ENCODE measurements at places on chromosomes 7 and 10. TPM values are rescaled to one million over a fixed set of nuclear protein-coding genes. Genes with fewer than 3 reads are reported as not detected.

WEE2 gene
- not detected for total RNA-seq

AKR1B15 gene
- total RNA-seq, result 43.2 TPM

HMX3 gene
- total RNA-seq, result 1.6 TPM

DNA sequence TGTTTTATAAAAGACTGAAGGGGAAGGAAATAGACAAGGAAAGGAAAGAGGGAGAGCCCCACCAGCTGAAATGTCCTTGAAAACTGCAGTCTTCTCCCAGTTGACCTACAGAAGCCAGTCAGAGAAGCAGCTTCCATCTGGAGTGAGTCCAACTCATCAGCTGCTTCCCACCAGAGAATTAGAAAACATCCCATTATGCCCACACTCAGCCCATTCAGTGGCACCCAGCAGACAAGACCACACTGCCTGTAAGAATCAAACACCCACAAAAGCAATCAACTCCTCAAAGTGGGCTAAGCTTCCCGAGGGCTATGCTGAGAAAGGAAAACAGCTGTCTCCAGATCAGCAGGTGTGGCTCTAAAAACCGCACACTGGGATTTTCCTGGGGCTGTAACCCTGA lies 29.6 kb upstream of the TMEM213 start:
- DNase-seq, result no peak

DNA sequence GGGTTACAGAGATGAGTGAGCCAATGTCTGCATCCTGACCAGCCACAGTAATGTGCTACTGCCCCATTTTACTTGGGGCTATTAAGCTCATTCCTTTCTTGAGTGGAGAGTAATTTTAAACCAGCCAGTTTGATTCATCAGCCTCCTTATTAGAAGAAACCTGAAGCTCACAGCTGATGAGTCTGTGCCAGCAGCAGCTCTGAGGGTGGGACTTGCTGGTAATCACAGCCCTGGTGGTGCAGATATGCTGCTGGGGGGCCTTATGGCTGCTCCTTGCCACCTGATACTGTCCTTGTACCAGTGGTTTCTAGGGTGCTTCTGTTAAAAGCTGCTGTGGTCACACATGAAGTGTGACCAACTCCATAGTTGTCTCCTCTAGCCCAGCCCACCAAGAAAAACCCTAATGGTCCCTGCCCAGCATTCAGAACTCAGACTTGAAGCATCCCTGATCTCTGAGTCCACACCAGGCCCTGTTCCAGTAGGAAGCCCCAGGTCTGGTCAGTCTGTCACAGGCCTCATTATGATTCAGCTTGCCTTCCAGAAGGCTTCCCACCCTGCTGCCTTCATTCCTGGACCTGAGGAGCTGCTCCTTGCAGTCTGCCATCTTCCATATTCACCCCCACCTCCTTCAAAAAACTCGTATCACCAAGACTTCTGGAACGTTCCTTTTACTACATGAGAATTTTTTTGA lies 28.9 kb upstream of the RBM20 start:
- no peak for DNase-seq

DNA sequence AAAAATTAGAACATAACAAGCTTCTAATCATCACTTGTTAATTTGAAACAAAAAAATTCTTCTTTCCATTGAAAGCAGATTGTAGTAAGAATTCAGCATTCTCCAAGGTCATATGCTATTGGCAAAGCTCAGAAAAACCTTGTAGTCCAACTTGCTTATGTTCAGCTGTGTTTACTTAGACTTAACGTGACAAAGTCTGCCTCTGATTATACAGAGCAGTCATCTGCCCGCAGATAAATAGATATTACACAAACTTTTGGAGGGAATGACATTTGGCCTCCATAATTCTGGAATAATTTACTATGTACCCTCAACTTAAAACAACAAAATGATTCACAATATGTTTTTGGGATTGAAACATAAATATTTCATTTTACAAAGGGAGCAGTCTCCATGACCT lies 45.8 kb downstream of the MKX start:
- no peak for DNase-seq

DNA sequence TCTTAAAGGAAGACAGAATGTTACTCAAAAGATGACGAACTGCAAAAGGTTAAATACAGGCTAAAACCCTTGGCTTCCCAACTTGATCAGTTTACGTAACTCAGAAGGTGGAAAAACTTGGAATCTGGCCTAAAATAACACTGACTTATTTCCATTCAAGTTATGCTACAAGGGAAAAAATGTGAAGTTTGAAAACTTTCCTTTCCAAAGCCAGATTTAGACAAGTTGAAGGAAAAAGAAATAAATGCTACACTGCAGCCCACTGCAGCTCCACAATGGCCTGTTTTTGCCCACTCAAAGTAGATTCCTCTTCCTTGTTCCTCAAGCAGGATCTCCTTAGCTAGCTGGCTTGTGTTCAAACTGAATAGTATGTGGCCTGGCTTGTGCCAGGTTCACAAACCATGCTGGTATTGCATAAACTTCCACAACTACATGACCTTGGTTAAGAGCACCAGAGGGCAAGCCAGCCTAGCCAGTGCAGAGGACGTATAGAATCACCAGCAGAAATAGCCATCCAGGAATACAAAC lies 166.2 kb downstream of the CPEB3 start:
- DNase-seq, result peak; percentile 43

GRCh38 chr7:44750921-44751571 lies 2.4 kb downstream of the ZMIZ2 start:
- no peak for DNase-seq

GRCh38 chr10:10092581-10092980 lies 925.1 kb upstream of the CELF2 start:
- DNase-seq, result no peak

GRCh38 chr7:130152493-130153210 lies 52.6 kb downstream of the TMEM209 start:
- no peak for DNase-seq

All from mucosa of gallbladder (tissue), 1 donor.